WTC11 (cell line): ENCODE measurements at places on chromosomes 7 and 10.

DNA sequence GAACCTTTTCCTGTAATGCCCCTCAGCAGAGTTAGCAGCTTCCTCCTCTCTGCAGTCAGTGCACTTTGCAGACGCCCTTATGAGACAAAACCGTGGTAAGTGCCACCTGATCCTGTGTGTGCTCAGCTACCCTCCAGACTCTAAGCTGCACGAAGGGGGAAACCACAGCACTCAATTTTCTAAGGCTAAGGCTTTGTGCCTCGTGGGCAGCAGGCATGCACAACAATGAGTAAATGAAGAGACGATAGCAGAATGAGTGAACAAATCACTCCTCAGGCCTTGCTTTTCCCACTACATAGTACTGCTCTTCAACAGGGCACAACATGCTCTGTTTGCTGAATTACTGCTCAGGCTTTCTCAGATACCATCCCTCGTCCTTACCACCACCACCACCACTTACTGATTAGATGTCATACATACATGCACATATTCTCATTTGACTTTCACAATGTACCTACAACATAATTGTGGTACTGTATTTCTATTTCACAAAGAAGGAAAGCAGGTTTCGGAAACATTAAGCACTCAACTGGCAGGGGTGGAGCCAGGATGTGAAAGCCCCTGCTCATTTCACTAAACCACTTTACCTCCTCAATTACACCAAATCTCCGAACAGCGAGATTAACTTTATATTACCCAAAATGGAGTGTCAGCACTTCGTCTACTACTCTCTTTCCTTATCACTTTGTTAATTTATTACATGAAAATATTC, 85.4 kb downstream of the ICA1 start:
- no peak for DNase-seq

GRCh38 chr10:4545062-4545461, 280.9 kb upstream of the AKR1E2 start:
- no peak for DNase-seq

DNA sequence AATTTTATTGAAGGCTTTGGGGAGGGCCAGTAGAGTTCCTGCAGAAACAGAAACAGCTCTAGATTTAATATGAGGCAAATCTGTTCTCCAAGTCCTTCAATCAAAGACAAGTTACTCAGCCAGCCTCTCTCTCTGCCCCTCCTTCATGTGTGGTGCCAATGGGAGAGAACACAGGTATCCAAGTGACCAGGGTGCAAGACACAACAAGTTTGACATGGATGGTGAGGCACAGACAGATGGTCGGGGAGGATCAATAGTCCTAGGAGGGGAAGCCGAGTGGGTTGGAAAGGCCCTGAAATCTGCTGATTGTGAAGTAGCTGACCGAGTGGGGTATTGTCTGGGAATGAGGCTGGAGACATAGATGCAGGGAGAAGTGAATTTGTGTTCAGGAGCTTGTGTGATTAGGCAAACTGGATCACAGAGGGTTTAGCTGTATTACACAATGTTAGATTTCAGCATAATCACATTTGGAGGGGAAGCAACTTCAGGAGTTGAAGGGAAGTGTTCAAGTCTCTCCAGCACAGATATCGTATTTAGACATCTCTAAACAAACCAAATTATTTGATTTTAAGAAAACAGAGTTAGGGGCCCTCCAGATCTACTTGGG, 1.5 kb downstream of the GIMAP1 start:
- DNase-seq: no peak

- peak; percentile 14 for DNase-seq
Observed at GRCh38 chr7:130669085-130669700, 645 bp upstream of the COPG2 start.

DNA sequence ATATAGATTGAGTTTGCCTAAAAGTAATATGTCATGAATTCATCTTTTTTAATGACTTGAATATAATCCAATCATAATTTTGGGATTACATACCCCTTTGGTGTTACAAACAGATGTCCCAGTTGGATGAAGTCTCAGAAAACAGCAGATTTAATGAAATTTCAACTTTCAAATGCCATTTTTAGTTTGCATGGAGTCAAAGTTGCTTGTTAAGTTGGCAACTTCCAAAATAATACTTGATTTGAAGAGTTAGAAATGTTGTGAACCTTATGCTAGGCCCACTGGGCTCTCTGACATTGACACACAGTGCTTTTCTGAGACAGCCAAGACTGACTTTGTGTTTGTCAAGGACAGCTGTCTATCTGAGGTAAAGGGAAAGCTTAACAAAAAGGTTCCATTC, 248.1 kb downstream of the KIF20B start:
- DNase-seq: no peak

DNA sequence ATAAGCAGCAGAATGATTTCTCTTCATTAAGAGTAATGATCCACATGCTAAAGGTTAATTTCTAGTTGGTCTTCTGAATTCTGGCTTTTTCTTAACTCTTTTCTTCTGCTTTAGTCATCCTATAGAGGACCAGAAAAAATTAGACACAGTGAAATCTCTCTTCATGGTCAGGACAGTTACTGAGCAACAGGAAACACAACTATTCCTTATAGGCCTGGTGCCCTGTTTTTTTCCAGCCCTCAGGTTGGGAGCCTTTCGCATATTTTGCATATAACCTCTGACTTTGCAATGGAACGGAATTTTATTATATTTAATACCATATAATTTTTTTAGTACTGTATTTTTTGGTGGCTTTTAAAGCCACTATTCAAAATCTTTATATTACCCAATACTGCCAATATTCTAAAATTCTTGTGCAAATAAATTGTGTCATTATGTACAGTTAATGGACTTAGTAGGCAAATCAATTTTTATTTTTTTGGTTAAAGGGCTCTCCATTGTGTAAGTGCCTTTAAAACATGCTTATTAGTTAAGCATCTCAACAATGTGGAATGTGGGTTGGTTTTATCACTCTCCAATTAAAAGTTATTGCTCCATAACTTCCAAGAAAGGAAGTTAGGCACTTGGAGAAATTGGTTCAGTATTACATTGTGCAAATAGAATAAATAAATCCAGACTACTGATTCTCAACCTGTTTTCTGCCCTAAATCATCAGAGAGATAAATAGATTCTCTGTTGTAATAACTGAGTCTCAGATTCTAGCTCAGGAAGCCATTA, 22.5 kb downstream of the ARL4A start:
- DNase-seq: no peak

GRCh38 chr10:87740254-87740655, 77.8 kb downstream of the ATAD1 start:
- DNase-seq: no peak

- DNase-seq: no peak
Observed at GRCh38 chr7:159091480-159092475, 52.9 kb downstream of the VIPR2 start.

GRCh38 chr10:73217628-73218027, 29.4 kb downstream of the DNAJC9 start:
- DNase-seq: no peak

GRCh38 chr7:98771941-98772603, 97.7 kb downstream of the TMEM130 start:
- DNase-seq: no peak

DNA sequence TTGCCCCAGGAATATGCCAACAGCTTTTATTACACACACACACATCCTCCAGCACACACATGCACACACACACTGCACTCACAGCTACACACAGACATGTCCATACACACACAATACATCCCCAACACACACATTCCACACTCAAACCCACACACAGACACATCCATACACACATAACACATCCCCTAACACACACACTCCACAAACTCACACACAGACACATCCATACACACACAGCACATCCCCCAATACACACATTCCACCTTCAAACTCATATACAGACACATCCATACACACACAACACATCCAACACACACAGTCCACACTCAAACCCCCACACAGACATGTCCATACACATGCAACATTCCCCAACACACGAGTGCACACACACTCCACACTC, 19.1 kb downstream of the SH3PXD2A start:
- DNase-seq: no peak

DNA sequence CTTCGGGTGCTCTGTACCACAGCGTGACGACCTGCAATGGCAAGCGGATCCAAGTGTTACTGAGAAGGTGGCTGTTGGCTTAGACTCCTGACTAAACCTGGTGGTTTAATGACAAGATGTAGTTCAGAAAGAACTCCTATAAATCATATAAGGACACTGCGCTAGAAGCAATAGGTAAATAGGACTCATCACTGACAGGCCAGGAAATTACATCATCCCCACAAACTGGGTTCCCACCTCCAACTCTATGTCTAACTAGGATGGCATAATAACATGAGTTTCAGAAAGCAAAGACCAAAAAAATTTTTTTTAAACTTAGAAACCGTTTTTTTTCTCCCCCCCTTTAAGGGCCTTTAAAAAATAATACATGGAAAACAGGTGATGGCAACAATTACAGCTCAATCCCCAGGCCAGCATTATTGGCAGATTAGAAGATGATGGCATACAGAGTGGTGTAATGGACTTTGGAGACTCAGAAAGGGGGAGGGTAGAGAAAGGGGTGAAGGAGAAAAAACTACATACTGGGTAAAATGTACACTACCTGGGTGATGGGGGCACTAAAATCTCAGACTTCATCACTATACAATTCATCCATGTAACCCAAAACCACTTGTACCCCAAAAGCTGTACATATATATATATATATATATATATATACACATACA, 81.4 kb upstream of the FAM133B start:
- DNase-seq: no peak

DNA sequence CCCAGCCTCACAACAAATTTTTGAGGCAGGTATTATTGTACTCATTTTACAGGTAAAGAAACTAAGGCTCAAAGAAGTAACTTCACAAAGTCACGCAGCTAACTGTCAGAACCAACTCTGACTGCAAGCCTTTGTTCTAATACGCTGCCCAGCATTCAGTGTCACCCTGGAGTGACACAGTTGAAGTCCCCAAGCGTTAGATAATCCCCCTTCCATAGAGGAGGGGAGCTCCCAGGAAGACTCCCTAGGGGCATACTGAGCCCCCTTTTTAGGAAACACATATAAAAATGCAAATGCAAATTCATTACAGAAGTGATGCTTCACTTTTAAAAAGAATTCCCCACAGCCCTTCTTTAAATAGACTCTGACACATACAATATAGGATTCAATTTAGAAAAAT, 101.0 kb upstream of the MACROH2A2 start:
- DNase-seq: no peak

DNA sequence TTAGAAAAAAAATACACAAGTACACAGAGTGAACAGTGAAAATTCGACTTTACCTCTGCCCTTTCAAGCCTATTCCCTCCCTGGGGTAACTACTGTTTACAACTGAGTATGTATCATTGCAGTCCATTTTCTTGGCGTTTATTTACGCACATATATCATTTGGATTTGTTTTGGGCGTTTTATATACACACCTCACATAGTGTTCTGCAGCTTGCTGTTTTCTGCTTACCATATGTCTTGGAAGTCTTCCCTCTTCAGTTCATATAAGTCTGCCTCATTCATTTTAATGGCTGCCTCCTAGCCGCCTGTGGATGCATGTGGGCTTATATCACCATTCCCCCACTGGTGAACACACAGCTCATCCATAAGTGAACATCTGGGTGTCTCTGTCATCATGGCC, 41.6 kb upstream of the COL13A1 start:
- DNase-seq: no peak

DNA sequence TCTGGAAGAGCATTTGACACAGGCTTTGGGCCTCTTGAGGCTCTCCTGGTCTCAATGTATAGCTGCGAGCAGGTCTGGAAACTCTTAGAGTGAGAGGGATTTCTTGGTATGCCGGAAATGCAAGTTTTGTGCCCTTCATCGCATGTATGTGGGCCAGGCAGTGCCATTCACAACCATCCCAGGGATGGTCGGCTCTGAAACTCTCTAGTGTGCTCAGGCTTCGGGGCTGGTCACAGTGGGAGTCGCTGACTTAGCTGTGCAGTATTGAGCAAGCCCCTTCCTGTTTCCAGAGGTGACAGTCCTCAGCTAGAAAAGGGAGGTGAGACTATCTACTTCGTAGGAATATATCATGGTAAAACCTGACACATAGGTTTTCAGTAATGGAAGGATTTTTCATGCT, 2.0 kb upstream of the AOAH start:
- no peak for DNase-seq

DNA sequence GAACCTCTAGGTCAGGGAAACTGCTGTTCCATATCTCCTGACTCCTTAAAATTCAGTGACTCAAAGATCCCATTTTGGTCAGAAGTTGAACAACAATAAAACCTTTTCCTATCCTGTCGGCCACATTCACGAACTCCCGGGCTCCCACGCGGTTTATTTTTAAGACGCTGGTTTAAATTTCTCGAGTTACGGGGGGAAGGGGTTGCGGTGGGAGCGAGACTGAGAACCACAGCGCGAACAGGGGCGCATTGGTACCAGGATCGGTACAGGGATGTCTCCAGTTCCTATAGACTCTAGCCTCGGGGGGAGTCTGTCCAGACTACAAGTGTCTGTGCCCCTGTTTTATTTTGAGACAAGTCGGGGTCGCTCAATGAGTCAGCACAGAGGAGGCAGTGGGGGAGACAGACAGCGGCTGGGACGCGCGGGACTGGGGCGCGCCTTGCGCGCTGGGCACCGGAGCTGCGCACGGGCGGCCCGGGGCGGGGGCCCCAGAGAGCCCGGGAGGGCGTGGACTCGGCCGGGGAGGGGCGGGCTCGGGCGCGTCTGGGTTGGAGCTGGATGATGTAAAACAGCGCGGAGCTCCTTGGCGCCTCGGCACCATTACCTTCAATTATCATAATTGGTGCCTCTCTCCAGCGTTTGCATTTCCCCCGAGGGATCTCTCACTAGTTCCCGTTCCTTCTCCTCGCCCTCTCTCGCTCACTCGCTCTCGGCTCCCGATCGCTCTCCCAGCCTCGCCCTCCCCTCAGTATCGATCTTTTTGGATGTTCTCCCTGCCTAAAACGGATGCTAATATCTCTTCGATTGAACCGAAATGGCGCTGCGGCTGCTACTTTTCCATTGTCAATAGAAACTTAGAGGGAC, 8.7 kb upstream of the BAMBI start:
- peak; percentile 84 for DNase-seq

- no peak for DNase-seq
Observed at GRCh38 chr7:4209966-4210365, 472.1 kb upstream of the FOXK1 start.

DNA sequence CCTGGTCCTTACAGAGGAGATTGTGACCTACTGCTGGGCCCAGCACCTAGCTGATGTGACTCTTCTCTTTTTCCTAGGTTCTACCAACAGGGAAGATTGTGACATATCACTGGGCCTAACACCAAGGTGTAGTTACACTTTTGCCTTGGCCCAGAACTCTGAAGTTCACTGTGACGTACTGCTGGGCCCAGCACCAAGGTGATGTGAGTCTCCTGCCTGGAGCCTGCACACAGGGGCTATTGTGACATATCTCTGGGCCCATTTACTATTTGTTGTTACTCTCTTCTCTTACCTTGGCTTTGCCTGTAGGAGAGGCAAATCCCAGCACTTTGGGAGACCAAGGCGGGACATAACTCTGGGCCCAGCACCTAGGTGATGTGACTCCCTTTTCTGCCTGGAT, 23.1 kb upstream of the ZNF107 start:
- DNase-seq: no peak

GRCh38 chr7:87027900-87028299, 31.6 kb downstream of the ELAPOR2 start:
- no peak for DNase-seq
